ENCODE measurements at places on chromosomes 1 and 21. TPM values are rescaled to one million over a fixed set of nuclear protein-coding genes. Genes with fewer than 3 reads are reported as not detected.

Gene DSCAM
- total RNA-seq: 2.6 TPM

Gene POTED
- total RNA-seq: not detected

Gene OR6K3
- total RNA-seq: not detected

Gene KRTAP22-2
- total RNA-seq: not detected

Gene PLPPR4
- not detected for total RNA-seq

Gene TAL1
- total RNA-seq: not detected

Gene ZNF326
- 3.0 TPM for total RNA-seq
